NAMALWA (cell line): ENCODE measurements at places on chromosomes 13 and 19.
A peak's percentile ranks its signal among the peaks of the same experiment; 100 is the strongest.

DNA sequence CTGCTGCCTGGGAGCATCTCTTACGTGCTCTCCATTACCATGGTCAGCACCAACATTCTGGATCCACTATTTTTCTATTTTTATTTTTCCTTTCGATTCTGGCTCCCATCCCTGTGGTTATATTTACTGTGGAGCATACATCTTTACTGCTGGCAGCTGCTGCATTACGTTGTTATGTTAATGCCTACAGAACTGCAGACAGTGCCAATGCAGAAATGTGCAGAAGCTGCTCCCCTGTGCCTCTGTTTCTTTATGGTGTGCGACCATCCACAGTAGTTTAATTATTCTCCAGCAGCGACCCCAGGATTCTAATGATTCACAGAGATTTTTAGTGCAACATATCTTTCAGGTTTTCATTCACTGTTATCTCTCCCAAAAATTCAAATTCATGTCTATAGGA is 911.7 kb upstream of the SLITRK6 start:
- no peak for DNase-seq

DNA sequence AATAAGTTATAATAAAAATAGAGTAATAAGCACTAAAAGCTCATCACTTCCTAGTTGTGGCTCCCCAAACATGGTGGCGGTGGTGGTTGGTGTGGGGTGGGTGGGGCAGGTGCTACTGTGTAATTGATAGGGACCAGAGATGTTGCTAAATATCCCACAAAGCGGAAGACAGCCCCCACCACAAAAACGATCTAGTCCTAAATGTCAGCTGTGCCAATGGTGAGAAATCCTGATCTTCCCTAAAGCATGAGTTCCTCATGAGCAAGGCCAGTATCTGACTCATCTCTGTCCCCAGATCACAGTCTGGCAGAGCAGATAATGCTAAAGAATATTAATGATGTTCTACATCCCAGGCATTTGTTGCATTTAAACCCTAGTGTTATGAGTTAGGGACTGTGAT is 1.9 kb upstream of the EDDM13 start:
- no peak for DNase-seq

DNA sequence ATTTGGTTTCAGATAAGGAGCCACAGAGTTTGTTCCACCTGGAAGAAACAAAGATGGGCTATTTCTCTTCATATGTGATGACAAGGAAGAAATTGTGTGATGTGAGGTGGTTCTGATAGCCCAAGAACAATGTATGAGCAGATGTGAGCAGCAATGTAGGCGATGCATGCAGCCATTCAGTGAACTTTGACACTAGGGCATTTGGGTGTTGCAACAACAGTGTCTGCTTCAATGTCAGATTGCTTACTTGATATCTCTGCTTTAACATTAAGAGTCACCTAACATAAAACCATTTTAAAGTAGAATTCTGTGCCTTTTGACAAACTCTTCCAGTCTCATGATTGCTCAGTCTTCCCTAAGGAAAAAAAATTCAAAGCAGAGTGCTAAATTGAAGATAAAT is 865.4 kb downstream of the SLITRK6 start:
- no peak for DNase-seq

GRCh38 chr13:38418286-38418685 is 68.6 kb downstream of the UFM1 start:
- no peak for DNase-seq

GRCh38 chr13:71758828-71759227 is 108.2 kb downstream of the DACH1 start:
- no peak for DNase-seq

DNA sequence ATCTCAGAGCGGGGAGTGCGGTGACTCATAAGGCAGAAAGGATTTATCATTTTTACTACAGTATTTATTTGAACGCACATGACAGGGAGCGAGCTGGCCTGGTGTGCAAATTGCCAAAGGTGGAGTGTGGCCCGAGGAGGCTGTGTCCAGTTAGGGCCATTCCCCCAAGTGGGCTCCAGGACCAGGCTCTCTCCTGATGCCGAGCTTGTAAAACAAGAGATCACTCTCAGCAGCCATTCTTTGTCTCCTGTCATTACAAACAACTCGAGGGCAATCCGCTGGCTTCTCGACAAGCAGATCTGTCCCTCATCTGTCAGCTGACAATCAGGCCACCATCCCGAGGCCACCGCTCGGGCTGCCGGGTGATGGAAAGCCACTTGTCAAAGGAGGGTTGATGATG is 418.9 kb downstream of the ZNF536 start:
- DNase-seq = no peak

- DNase-seq = peak; percentile 89
These were observed 5.7 kb downstream of the REX1BD start for GRCh38 chr19:18594096-18594823.

DNA sequence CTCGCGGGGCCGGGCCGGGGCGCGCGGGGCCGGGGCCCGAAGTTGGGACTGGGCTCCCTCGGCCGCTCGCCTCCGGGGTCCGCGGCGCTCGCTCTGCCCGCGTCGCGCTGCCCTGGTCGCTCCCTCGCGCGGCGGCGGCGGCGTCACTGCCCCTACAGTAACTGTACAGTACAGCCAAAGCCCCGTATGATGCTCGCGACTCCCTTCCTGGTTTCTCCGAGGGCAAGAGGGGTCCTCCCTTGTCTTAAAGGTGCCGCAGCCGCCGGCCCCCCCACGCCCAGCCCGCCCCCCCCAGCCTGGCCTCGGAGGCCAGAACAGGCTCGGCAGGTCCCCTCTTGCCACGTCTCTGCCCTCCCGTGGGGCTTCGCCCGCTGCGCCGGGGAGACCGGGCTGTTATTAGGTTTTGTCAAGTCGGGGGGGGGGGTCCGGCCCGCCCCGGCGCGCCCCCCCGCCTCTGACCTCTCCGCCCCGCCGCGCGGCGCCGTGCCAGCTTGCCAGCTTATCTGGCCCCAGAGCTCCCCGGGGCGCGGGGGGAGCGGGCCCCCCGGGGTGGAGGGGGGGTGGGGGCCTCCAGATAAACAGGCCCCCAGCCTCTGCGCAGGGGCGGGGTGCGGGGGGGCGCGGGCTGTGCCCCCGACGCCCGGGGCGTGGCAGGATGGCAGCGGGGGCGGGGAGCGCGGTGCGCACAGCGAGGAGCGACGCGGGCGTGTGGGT is at the start of gene ZBTB7A:
TSS of gene ZBTB7A (minus strand) at position 218 of the 714 bp plus-strand sequence. CDS start 11,667 bp downstream, outside the sequence.
- peak; percentile 94 for DNase-seq

DNA sequence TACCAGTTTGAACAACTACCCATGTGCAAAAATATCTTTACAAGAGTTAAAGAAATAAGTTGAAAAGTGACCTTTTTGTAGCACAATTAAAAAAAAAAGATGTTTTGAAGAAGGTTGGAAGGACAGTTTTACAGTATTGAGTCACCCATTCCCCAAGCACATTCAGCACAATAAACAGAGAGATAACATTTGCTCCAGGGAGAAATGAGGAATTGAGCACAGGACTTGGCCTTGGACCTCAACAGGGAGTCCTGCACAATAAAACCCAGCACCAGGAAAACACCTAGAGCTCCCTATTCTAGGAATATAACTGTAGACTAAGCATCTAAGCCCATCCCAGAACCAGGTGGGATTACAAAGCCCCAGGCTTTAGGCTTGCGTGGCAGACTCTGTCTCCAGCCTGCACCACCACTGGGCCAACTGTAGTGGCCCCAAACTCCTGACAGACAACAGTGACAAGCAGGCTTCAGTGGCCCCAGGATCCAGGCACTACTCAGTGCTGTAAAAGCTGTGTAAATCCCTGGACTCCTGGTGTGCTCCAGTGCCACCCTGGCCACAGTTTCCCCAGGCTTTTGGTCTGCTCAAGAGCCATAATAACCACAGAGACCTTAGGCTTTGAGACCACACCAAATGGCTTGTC is 857.2 kb downstream of the SLITRK1 start:
- no peak for DNase-seq

GRCh38 chr13:45109102-45109720 is 11.1 kb upstream of the GTF2F2 start:
- no peak for DNase-seq

- peak; percentile 77 for DNase-seq
These were observed 75.2 kb upstream of the MRI1 start for GRCh38 chr19:13689085-13689484.

GRCh38 chr13:55410398-55411330 is 1730.1 kb upstream of the PRR20A start:
- no peak for DNase-seq

- DNase-seq = no peak
These were observed 49.1 kb downstream of the LMO7 start for GRCh38 chr13:75685239-75685697.

DNA sequence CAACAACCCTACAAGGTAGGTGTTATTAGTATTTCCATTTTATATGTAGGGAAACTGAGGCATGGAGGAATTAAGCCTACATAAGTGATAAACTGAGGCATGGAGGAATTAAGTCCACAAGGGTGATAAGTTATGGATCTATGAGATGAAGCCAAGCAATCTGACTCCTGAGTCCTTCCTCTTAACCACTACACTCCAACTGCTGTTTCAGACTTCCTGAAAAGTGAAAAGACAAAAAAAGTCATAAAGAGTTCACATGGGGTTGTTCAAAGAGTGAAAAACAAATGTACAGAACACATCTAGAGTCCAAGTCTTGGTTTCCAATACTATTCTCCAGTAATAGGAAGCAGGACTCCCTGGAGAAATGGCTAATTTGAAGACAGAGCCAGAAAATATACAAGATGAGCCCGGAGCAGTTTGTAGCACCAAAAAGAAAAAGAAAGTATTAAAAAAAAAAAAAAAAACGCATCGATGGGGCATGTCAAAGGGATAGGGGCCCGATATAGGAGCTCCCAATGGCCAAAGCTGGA is 12.1 kb downstream of the CRYL1 start:
- no peak for DNase-seq

GRCh38 chr13:113169277-113170272 is 11.1 kb downstream of the PROZ start:
- DNase-seq = no peak

- no peak for DNase-seq
These were observed 1.6 kb downstream of the ZNF415 start for GRCh38 chr19:53131085-53131590.

DNA sequence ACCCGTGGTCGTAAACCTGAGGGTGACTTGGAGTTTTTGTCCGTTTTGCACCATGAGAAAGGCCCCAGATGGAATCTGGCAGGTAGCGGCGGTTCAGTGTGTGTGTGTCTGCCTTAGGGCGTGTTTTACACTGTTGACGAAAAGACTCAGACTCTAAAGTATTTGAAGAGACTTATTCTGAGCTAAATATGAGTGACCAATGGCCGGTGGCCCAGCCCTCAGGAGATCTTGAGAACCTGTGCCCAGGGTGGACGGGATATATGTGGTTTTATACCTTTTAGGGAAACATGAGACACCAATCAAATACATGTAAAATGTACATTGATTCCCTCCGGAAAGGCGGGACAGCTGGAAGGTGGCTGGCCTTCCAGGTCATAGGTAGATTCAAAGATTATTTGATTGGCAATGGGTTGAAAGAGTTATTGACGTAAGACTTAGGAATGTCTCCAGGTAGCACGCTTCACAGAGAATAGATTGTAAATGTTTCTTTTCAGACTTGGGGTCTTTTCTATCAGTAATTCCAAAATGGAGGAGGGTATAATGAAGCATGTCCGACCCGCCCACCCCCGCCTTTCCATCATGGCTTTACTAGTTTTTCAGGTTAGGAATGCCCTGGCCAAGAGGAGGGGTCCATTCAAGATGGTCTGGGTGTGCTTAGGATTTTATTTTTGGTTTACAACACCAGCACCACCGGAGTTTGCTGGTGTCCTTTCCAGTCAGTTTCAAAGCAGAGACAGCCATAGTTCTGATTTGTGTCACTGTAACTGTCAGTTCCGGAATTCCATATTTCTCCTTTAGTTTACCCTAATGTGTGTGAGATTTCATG is 1.0 kb upstream of the ZNF529 start:
- DNase-seq = no peak

DNA sequence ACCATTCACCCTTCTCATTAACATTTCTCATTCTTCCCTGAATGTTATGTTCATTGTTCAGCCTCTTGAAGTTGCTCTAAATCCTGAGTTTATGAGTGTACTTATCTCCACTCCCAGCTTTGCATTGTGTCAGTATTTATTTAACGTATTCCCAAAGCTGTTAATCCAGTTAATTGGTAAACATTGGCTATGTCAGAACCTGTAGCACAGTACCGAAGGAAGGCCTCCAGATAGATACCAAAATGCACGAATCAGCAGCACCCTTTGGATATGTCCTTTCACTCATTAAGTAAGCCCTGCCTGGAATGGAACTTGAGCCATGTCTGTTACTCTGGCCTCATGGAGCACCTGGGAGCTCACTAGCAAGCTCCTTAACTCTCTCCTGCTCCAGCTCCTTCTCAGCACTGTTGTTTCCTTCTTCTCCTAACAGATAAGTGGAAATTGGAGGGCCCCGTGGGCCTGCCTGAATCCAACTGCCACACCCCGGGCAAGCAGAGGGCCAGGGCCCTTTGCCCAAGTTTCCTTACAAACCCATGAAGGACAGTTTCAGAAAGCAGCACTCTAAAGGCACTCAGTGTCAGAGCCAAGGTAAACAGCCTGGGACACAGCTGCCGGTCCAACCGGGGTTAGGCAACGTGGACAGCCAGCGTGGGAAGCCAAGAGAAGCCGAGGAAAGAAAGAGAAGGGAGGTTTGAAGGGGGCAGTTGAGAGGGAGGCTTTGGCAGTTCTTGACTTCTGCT is 155.0 kb upstream of the SERP2 start:
- no peak for DNase-seq

DNA sequence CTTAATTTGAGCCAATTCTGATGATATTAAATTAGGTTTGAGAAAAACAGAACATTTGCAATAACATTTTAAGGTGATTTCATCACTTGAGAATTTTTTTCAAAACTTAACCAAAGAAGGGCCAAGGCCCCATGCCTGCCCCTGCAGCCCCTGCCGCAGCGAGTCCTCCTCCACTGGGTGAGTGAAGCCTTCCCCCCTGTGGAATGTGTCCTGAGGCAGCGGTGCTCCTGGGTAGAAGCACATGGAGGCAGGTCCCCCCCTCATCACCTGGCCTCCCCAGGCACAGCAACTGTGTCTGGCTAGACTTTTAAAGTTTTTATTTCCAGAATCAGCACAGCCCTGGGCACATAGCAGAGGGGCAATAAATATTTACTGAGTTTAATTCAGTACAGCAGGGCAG is 10.8 kb downstream of the SOX1 start:
- DNase-seq = no peak

DNA sequence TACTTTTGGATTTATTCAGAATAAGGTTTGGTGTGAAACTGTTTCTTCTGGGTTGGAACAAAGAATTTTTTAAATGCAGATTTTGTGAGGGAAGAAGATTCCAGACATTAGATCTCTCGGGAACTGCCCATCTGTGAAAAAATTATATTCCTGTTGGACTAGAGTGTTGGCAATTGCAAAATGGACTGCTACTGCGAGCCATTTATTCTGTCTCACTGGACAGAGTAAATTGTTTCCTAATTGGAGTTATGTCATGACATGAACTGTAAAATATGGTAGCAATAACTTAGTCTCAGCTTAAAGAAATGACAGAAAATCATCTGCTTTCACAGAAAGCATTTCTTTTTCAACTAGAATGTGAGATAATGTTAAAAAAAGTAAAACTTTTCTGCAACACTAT is 86.0 kb upstream of the MYCBP2 start:
- DNase-seq = no peak

DNA sequence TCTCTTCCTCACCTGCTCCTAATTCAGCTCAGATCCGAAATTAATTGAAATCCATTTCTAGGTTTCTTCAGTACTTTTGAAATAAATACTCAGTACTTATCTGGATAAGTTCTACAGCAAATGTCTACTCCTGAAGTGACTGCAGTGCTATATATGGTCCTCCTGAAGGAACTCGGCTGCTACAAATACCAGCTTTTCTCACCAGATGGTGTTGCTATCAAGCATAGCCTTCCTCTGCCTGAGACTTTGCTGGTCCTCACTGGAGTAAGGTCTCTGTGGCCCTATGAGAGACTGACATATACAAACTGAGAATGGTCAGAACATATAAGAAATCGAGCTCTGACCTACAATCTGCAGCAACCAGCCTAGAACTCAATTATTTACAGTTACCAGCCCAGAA is 161.6 kb downstream of the NDFIP2 start:
- no peak for DNase-seq
